ENCODE measurements at places on chromosomes 16 and 17.

DNA sequence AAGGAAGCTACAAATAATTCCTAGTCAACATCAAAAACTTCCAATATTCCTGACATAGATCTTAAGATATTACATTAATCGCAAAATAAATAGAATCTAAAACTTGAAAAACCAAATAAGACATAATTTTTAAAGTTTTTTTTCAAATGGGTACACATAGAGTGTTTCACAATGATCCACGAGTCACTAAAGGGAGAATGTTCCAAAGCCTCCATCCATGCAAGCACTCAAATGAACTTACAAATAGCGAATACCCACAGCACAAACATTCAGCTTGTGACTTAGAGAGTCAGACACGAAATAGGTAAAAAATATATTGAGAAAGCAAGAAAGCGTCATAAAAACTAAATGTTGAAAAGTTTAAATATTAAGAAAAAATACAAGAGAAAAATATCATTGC is 65.7 kb downstream of the CEP112 start:
- DNase-seq = no peak

DNA sequence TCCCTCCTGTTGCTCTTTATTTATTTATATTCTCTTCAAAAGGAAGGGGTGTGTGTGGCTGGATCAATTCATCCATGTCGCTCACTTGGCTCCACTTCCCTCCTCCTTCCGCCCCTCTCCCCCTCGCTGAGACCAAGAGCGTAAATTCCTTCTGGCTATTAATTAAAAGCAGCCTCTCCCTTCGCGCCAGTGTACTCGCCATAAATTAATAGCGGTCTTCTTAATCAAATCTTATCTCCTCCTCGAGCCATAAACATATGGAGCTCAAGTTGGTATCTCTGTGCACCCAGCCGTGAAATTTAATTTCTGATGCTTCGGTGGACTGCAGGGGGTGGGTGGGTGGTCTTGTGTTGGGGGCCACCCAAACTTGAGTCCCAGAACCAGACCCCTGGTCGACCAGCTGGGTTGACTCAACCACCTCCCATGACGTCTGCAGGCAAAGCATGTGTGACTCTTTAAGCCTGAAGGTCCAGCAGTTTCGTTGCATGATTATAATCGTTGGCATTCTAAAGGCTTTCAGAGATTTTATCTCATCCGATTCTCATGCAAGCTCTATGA is 57.9 kb downstream of the SDK2 start:
- no peak for DNase-seq

GRCh38 chr16:87183647-87184046 is 133.5 kb downstream of the C16orf95 start:
- DNase-seq = peak; percentile 8

DNA sequence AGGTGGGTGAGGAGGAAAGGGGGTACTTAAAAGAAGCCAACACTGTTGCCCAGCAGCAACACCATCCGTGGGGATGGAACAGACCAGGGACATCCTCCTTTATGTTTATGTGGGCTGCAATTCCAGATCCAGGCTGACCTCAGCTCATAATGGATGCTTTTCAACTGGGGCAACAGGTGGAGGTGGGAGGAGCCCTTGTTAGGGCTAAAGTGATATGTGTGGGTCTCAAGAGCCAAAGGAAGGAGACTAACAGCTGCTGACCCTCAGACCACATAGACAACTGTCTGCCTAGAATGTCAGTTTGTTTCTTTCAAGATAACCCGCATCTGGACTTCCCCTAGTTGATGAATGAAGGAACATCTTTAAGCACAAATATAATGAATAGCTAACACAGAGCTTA is 2.0 kb upstream of the INPP5K start:
- DNase-seq = no peak

DNA sequence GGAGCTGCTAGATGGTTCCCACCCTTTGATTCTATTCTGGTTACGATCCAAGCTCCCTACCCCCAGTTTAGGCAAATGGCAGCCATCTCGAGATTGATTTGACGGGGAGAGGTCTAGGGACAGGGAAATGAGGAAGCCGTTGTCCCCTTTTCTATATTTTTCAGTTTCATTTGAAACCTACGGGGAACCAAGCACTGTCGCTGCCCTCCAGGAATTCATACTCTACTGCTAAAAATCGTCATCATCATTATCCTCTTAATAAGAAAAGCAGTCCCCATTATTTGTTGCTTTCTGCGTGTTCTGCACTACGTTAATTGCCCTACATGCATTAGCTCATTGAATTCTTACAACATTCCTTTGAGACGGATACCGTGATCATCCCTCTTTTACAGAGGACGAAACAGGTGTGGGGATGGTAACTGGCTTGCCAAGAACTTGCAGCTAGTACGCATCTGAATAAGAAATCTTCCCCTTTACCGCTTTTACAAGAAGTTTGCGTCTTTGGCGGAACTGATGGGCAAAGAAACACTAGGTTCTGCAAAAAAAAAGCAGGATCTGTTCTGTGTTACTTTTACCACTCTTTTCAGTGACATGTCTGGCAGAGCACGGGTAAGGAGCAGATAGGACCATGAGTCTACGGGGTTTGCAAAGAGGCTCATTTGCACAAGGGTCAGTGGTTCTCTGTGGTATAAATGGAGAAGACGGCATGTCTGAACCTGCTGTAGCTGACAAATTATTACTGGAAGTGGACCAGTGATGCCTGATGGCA is 1.1 kb downstream of the CCP110 start:
- no peak for DNase-seq

- no peak for DNase-seq
Observed at GRCh38 chr16:49049191-49049590, 232.4 kb downstream of the CBLN1 start.

GRCh38 chr16:64687786-64688185 is 434.1 kb downstream of the CDH11 start:
- no peak for DNase-seq

DNA sequence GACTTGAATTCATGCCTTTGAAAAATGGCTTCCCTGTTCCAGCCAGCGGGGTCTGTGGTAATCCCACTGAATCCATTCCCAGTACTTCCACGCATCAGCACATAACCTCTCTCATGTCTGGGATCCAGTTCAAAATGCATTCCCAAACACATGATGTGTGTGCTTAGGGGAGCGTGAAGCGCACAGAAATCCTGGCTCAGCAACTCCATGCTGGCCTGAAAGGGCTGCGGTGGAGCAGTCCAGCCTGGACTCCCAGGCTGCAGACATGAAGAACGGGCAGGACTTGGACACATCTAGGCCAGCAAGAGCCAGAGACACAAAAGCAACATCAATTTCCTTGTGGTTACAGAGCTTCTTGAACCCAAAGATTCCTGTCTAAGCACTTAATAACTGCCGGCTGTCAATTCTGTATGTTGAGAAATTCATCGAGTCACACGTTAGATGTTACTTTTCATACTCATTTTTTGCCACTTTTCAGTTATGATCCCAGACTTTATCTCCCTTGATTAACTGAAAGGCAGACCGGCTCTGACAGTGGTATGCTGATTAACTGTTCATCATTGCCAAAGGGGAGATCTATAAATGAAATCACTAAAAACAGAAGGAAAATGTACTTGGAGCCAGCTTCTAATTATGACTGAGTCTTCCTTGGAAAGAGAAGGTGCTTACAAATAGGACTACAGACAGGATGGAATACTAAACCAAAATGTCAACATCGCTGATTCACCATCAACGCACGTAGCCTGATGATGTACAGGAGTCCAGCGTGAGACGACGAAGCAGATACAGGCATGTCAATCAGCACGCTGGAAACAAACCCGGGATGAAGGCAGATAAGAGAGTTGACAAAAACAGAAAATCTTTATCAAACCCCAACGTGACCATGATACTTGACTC is 23.0 kb downstream of the NSMCE1 start:
- DNase-seq = peak; percentile 87

DNA sequence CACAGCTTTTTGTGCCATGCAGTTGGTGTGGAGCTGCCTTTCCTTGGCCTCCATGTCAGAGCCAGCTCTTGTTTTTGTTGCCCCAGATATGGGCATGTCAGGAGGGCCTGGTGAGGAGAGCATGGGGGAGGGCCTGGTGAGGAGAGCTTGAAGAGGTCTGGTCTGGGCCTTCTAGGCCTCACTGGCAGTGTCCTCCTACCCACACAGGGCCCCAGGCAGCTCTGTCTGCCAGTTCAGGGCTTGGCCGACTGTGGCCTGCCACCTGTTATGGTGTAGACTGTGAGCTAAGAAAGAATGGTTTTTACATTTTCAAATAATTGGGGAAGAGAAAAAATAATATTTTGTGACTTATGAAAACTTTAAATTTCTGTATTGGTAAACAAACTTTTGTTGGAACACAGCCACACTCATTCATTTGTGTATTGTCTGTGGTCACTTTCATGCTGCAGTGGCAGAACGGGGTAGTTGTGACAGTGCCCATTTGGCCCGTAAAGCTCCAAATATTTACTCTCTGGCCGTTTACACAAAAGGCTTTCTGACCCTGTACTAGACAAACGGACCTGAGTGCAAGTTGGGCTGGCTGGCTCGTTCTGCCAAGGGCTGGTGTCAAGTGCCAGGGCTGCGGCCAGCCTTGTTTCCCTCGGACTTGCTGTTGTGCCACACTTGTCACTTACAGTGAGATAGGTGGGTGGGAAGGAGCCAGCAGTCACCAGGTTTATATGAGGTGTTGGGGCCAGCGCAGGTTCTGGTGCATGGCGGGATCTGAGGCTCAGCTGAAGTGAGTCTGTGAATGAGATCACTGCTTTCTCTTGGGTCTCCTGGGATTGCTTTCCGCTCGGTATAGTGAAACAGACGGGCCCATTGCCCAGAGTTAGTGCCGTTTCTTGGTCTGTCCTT is 18.2 kb downstream of the PGS1 start:
- no peak for DNase-seq

DNA sequence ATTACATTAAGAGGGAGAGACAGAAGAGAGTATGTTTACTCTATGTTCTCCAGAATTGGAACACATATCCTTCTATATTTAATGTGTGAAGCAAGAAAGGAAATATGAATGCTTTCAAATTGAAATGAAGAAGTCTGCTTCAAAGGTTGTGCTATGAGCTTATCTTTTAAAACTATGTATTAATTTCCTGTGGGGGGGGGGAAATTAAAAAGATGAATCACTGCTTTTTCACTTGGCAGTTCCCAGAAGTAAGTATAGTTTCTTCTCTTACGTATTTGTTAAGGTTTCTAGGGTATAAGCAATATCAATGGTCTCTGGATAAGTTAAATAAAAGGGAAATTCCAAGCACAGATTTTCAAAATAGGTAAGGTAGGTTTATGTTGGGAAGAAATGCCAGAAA is 7.0 kb downstream of the TERF2 start:
- DNase-seq = no peak

DNA sequence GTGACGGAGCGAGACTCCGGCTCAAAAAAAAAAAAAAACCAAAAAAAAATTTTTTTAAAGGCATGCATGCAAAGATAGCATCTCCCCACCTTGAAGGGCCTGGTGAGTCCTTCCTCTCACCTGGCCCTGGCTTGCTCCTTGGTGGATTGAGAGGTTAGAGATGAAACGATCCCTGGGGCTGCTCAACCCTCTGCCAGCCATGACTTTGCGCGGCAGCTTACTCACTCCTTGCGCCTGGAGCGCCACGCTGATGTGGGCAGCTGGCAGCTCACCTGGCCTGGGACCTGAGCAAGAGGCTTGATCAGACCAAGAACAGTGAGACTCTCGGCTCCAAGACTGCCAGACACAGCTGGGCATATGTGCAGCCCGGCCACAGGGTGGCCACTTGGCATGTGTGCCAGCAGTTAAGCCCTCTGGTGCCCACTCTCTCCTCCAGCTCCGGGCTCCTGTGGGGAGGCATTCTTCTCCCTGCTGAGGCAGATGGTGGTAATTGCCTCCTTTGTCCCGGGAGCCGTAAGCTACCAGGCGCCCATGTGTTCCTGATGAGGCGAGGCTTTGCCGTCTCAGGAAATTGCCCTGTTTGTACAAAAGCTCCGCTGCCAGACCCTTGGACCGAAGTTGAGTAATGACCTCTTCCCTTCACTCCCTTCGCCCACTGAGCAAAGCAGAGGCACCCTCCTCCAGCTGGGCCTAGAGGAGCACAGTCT is 5.1 kb upstream of the EVPL start:
- DNase-seq = no peak

- DNase-seq = no peak
Observed at GRCh38 chr17:79073706-79074088, 927 bp upstream of the ENGASE start.

- no peak for DNase-seq
Observed at GRCh38 chr16:14203166-14203565, 132.0 kb downstream of the MRTFB start.

GRCh38 chr17:78359997-78360370 is at the start of gene SOCS3:
Gene SOCS3 (minus strand): TSS chr17:78360077. CDS start chr17:78359095, 982 bp downstream.
- peak; percentile 98 for DNase-seq

GRCh38 chr17:29084541-29085146 is 41.7 kb downstream of the PIPOX start:
- no peak for DNase-seq

DNA sequence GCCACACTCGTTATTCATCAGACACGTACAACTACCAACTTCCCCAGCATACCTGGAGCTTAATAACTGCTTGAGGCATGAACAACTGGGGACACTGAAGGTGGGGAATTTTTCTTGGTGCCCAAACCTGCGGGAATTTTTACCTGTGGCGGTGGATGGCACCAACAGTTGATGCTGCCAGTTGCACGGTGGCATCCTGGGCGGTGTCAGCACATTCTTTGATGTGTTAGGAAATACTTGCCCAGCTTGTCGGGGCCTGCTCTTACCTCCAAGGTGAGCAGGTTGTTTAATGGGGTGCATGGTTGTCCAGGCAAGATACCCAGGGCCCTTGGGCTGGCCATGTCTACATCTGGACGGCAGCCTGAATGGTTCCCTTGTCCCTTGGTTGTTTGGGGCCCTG is 79.6 kb downstream of the CRISPLD2 start:
- DNase-seq = no peak

DNA sequence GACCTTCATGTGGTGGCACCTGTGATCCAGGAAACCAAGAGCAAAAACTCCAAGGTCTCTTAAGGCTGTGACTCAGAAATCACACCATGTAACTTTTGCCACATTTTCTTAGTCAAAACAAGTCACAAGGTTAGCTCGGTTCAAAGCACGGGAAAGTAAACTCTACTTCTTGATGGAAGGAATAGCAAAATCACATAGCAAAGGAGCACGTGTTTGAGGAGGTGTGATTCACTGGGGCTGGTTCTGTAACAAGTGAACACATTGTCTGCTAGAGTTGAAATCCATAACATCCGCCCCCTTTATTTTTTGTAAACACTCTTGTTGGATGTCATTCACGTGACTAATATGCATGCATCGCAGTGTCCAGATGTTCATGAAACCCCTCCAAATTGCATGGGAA is 415.0 kb upstream of the MAF start:
- no peak for DNase-seq

DNA sequence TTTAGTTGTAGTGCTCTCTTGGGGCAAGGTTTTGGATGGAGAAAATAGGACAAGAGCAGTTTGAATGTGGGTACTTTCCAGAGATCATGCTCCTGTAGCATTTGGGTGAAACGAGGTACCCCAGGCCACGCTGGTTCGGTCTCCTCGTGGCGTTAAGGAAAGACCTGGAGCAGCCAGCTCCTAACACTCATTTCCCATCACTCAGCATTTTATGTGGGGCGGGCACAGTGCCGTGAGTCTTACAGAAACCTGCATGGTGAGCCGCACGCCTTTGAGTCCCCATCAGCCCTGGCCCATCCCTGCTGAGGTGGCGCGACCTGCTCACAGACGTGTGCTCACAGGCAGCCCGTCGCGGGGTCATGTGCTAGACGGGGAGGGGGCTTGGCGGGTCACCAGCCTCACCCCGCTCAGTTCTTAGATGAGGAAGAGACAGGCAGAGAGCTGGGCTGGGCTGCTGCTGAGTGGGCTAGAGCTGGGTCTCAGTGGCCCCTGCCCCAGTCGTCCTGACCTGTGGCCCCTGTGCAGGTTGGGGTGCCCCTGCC is 37.3 kb downstream of the TBCD start:
- peak; percentile 17 for DNase-seq

GRCh38 chr17:42530952-42531454 is 5.0 kb upstream of the NAGLU start:
- DNase-seq = no peak

- DNase-seq = no peak
Observed at GRCh38 chr16:85820604-85821372, 21.3 kb downstream of the COX4I1 start.

All from left hindlimb (tissue), 1 donor.